ENCODE measurements at places on chromosomes 13 and 19.

GRCh38 chr19:44792281-44792680 is 14.6 kb downstream of the CBLC start:
- DNase-seq: no peak

DNA sequence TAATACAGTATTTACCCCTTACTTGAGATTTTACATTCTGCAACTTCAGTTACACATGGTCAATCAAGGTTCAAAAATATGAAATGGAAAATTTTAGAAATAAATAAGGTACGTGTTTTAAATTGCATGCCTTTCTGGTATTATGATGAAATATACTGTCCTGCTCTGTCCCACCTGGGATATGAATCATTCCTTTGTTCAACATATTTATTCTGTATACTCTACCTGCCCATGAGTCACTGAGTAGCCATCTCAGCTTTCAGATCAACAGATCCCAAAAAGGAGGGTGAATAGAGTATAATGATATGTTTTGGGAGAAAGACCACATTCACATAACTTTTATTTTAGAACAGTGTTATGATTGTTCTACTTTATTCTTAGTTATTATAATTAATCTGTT is 37.8 kb downstream of the STOML3 start:
- no peak for DNase-seq

GRCh38 chr19:47081095-47081494 is 32.5 kb downstream of the ZC3H4 start:
- no peak for DNase-seq

DNA sequence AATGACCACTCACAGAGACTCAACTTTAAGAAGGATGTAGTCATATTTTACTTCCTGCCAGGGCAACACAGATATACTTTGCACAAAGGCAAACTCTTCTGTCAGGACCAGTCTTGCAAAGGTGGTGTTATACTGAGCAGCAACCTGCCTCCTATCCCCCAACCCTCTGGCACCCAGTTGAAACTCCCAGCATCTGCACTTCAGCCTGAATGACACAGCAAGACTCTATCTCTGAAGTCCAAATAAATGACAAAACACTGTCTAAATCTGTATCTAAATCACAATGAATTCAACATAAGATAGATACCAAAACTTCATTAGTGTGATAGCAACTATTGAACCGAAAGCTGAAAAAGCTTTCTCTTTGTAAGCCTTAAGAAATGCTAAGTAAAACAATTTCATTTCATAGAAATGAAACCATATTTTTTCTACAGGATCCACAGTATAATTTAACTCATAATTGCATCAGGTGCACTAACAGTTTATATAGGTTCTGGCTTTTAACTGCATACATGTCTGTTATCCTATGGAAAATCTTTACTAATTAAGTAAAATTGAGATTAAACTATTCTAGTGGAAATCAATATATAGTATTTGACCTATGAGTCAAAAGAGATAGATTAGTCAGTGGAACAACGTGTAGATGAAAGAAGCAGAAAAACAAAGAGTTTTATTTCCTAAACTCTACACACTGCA is 163.7 kb downstream of the TBC1D4 start:
- DNase-seq: no peak

DNA sequence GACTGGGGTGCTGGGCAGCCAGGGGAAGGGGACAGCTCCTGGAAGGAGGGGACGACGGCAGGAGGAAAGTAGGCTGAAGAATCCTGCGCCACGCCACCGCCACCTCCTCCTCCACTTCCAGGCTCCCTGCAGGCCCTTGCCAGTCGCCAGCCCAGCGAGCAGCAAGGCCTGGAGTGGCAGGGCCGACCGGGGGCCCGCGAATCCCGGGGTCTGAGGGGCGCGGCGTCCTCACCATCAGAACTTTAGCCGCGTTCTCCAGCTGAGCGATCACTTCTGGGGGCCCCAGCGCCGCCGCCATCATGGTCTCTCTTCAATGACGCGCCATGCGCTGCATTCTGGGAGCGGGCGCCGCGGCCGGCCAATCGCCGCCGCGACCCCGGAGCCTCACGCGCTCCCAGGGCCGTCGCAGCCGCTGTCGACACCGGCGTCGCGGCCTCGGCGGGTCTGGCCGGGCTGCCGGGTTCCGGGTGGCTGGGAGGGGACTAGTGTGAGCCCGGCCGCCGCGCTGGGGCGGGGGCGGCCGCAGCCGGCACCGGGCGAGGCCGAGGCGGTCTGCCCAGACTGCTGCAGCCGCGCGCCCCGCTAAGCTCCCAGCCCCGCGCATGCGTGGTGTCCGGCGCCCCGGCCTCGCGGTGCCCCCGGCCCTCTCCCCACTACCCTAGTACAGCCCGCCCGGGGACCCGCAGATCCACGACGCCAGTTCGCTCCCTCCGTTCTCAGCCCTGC is at the start of gene XPO4:
TSS of gene XPO4 (minus strand) at position 309 of the 726 bp plus-strand sequence. CDS start at position 301, 8 bp downstream.
- DNase-seq: peak; percentile 58

DNA sequence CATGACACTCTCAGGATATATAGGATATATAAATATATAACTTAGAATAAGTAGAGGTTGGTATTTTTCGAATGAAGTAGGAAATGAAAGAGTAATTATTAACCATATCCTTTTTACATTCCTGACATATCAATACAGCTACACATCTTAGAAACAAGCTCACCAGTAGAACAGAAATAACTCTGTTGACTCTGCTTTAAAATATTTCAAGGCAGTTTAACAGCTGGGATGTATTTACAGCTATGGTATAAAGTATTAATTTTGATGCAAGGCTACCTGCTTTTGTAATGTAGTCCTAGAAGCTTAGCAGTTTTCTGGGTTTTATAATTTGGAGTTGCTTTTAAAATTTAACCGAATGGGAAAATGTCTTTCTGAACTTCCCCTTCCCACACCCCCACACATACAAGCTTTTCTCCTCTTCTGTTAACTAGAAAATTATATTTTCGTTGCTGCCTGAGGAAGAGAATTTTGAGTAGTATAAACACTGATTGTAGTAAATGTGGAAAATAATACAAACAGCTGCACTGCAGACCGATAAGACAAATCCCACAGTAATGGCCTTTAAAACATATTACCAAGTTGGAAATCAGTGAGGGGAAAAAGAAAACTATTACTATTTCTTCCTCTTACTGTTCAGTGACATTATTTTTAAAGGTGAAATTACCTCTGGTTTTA is 147.7 kb downstream of the GGACT start:
- no peak for DNase-seq

GRCh38 chr13:102040812-102041211 is 361.0 kb downstream of the FGF14 start:
- DNase-seq: no peak

GRCh38 chr13:43804461-43805070 is 17.8 kb upstream of the ENOX1 start:
- DNase-seq: no peak

Measured in stimulated activated CD4-positive, alpha-beta T cell treated with anti-CD3 and anti-CD28 coated beads, Interleukin-15, amount 100 ng/mL, for 48 hours (primary cell).